Activated T-cell treated with anti-CD3 and anti-CD28 coated beads for 48 hours (primary cell): ENCODE measurements at places on chromosomes 1 and 21.

DNA sequence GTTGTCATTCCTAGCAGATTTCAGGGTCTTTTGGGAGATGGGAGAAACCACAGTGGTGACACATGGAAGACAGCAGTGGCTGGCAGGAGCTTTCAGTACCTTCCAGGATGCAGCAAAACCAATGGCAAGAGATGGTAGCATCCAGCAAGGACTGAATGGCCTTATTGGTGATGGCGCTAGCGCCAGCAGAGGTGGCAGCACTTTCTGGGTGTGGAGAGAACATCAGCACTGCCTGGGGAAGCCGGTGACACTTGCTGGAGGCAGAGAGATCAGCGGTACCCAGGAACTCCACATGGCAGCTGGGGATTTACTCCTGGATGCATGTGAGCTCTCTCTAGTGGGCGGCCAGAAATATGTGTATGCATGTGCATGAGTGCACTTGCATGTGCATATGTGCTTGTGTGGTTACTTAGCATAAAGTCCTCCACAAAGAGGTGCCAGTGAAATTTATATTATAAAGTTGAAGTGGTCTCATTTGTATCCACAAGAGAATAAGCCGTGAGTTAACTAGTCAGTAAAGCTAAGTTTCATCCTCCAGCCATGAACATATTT, 364.7 kb downstream of the LMX1A start:
- DNase-seq: no peak

GRCh38 chr1:29801561-29801973, 565.2 kb downstream of the PTPRU start:
- no peak for DNase-seq

DNA sequence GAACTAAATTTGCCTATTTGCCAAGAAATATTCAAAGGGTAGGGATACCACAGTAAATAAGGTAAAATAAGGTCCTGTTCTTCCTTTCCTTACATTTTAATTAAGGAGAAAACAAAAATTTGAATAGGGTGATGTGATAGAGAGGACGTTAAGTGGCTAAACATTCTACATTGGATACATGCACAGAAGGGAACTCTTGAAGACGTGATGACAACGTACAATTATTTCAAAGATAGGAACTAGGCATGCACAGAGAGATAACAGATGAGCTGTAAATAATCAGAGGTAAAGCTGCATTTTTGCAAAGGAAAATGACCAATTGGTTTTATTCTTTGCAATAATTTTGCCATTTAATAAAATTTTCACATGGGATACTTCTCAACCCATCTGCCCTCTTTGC, 69.7 kb downstream of the TRIM33 start:
- no peak for DNase-seq

DNA sequence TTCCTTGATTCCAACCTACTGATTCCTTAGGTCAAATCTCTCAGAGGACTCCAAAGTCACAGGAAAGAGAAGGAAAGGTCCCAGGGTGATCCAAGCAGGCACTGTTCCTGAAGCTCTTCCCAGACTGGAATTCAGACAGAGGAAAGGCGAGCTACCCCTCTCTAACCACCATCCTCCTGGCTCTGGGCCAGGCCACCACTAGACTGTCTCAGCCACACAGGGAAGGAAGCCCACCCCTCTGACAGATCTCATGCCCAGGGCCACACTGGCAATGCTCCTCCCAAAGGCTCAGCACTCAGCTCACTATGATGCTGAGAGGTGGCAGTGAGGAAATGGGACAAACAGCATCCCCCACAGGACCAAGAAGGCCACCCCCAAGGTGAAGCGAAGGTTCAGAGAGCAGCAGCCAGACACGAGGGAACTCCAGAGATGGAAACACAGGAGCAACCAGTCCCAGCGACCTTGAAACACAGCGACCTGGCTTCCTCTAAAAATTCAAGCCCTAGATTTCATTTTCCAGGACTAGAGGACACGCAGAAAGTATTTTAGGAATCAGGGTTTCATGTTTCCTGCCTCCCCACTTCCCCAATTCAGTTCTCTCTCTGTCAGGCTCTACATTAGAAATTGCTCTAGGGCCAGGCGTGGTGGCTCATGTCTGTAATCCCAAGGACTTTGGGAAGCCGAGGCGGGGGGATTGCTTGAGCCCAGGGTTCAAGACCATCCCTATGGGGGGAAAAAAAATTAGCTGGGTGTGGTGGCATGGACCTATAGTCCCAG, 18.8 kb downstream of the PIK3C2B start:
- no peak for DNase-seq

DNA sequence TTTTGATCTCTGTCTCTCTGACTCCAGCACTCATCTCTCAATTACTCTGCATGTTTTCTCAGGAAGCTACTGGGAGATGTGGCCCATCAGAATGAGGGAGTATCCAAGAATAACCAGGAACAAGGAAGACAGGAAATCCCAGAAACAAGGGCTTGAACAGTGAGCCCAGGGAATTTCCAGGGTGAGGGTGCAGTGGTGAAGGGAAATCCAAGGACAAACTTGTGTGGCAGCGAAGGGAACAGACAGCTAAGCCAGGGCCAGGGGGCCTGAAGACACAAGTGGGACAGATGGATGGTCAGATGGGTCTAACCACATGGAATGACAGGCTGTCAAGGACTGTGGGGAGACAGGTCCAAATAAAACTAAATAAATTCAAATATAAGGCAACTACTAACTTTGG, 121.8 kb upstream of the ERRFI1 start:
- no peak for DNase-seq

GRCh38 chr21:26061437-26061836, 109.1 kb downstream of the APP start:
- no peak for DNase-seq

GRCh38 chr1:59113876-59114457, 182.9 kb upstream of the FGGY start:
- no peak for DNase-seq

DNA sequence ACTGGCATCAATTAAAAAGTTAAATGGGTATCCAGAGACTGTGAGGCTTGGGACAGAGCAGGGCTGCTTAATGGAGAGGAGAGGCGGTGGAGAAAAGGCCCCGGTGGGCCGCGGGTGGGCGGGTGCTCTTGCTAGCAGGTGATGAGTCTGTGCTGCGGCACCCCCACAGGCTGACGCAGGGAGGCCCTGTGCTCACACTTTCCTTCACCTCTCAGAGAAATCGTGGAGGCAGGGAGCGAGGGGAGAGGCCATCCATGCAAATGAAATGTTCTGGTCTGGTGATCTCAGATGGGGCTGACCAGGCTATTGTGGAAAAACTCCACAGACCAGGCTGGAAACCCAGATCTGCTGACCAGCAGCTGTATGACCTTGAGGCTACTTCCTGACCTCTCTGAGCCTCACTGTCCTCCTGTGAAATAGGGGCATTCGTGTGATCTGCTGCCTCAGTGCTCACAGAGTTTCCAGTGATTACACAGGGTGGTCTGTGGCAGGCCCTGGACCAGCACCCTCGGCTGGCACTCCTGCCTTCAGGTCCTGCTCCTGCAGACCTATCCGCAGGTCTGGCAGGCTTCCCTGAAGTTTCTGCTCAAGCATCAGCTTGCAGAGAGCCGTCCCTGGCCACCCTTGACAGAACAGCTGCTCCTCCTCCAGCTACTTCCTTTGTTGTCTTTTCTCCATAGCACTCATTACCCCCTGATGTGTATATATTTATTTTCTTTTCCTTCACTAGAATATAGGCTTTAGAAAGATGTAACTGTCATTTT, 89.2 kb downstream of the BEND5 start:
- no peak for DNase-seq

- no peak for DNase-seq
Observed at GRCh38 chr1:68269637-68270430, 37.5 kb upstream of the WLS start.

GRCh38 chr1:47190857-47191256, 1.0 kb upstream of the PDZK1IP1 start:
- no peak for DNase-seq

- no peak for DNase-seq
Observed at GRCh38 chr1:174720618-174721017, 272.9 kb downstream of the GPR52 start.

DNA sequence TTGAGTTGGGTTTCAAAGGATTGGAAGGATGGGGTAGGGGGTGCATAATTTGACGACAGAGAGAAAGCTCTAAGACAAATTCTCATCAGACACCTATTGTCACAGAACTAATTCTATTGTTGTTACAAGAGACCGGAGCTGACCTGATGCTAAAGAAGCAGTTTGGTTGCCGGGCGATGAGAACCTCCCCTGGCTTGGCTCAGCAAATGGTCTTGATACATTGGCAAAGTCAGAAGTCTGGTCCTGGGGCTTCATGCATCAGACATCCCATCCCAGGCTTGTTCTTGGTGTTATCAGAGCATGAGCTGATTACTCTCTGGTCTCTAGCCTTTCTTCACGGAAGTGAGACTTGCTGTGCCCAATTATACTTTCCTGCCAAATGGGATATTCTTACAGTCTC, 15.4 kb downstream of the TRIM67 start:
- no peak for DNase-seq

- no peak for DNase-seq
Observed at GRCh38 chr1:9376886-9377333, 84.2 kb downstream of the SPSB1 start.

DNA sequence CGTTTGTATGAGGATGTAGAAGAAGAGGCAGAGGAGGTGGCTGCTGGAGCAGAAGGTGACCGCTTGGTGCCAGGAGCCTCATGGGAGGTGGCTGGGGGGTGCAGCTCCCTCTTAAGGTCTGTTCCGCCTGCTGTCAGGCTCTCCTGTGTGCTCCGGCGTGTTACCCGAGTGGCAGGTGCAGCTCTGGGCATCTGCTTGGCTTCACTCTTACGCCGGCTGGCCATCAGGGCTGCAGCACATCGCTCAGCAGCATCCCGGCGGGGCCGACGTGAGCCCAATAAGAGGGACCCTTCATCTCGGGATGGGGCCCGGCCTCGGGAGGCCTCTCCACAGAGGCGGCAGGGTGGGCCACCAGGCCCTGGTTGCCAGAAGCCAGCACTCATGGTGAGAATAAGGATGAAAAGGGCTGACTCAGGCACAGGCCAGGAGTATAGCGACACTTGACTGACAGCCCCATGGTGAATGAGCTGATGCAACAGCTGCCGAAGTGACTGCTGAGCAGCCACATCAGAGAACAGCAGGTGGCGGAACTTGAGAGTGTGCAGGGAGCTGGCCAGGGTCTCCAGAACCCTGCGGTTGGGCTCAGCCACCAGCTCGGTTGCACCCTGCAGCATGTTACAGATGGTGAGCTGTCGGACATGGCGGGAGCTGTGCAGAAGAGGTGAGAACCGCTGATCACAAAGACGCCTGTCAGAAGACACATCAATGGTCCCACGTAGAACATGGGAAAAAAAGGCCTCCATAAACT, 17.5 kb downstream of the LRRC41 start:
- peak; percentile 27 for DNase-seq

GRCh38 chr1:185537596-185537995, 196.6 kb upstream of the HMCN1 start:
- no peak for DNase-seq

DNA sequence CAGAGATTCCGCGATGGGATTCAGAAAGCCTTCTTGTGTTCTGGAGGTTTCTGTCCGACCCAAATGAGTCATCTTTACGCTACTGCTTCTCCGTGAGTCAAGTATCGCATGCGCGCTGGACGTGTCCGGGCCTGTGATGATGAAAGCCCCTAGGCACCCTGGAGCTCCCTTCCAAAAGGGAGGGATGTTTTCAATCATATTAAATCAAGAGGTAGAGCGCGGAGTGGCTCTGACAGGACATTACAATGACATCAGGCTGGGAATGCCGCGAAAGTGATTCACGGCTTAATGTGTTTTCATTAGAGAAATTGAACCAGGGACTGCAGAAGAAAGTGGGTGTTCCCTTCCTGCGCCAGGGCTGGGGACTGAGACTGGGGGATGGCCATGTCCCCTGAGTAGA, 48.5 kb downstream of the AJAP1 start:
- DNase-seq: no peak

DNA sequence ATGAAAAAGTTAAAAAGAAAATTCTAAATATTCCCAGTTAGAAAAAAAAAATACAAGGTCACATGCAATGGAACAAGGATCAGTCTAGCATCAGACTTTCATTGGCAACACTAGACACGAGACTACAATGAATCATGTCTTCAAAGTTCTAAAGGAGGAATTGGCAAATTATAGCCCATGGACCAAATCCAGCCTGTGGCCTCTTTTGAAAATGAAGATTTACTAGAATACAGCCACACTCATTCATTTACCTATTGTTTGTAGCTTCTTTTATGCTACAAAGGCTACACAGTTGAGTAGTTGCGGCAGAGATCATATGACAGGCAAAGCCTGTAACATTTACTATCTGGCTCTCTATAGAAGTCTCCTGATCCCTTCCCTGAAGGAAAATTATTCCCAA, 71.4 kb downstream of the MRPL39 start:
- DNase-seq: no peak

DNA sequence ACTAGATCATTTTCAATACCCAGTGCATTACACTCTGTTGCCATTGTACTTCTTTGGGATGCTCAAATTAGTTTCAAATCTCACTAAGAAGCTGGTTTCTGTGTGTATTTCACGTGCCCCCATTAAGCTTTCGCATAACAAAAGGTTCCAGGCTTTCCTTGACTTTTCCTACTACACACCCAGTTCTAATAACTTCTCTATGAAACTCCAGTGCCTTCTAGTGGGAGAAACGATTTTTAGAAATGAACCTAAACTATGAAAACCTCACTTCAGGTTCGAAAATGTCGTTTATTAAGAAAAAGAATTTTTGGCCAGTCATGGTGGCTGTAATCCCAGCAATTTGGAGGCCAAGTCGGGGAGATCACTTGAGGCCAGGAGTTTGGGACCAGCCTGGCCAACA, 2.8 kb downstream of the CFHR4 start:
- DNase-seq: no peak

DNA sequence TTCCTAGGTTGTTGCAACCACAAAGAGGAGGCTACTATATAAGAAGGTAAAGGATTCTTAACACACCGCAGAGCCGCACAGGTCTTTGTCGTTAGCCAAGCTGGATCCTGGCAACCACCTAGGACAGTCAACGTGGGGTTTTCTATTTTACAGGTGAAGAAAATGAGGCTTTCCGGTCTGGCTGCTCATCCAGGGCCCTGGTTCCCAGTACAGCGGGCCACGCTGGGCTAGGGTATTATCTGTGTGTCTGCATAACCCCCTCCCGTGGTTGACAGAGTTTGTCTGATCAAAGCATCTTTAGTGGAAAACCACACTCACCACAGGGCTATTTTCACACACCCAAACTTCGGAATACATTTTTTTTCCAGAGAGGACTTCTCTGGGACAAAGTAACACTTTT, 39.0 kb upstream of the PDE9A start:
- DNase-seq: peak; percentile 27
